Kidney (tissue), 22 donors: ENCODE measurements at places on chromosomes 3 and 15.
A peak's percentile ranks its signal among the peaks of the same experiment; 100 is the strongest.

DNA sequence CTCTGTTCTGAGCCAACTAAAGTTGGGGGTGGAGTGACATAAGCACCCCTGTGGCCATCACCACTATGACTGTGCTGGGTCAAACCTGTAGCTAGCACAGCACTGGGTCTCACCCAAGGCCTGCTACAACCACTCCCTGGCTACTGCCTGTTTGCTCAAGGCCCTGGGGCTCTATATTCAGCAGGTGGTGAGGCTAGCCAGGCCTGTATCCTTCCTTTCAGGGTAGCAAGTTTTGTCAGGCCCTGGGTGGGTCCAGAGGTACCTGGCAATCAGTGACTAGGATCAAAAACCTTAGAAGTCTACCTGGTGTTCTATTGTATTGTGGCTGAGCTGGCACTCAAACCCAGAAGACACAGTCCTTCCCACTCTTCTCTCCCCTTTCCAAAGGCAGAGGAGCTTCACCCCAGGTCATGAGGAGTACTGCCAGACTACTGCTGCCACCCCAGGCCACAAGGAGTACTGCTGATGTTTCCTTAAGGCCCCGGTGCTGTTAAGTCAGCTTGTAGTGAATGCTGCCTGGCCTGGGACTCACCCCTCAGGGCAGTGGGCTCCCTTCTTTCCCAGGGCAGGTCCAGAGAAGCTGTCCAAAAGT, 170.8 kb downstream of the IGSF11 start:
- no peak for DNase-seq
- H3K36me3 ChIP-seq, result no peaks in the 10 kb centered on the region
- no peaks in the 10 kb centered on the region for H3K27me3 ChIP-seq
- H3K4me3 ChIP-seq, result no peak overlapping the region

GRCh38 chr3:35071772-35072171, 567.6 kb upstream of the ARPP21 start:
- no peaks in the 10 kb centered on the region for H3K4me1 ChIP-seq
- H3K4me3 ChIP-seq, result no peak overlapping the region
- no peak overlapping the region for H3K27ac ChIP-seq
- no peaks in the 10 kb centered on the region for H3K27me3 ChIP-seq
- no peaks in the 10 kb centered on the region for H3K36me3 ChIP-seq
- no peak for DNase-seq

DNA sequence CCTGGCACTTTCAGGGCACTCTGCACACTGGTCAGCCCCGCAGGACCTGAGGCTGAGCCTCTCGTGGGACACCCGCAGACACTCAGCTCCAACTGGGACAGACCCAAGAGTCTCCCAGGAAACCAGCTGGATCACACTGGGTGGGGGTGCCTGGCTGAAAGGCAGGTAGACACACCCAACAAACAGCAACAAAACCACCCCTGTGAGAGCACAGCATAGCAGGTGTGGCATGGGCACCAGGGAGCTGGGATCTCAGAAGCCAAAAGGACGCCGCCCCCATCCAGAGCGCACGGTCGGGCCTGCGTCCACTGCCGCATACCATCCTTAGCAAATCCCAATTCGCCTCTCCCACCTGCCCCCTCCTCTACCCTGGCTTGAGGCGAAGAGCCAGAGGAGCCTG, 154.2 kb upstream of the LINGO1 start:
- no peaks in the 10 kb centered on the region for H3K4me1 ChIP-seq
- H3K36me3 ChIP-seq, result no peaks in the 10 kb centered on the region
- no peak overlapping the region for H3K4me3 ChIP-seq
- H3K27ac ChIP-seq, result no peak overlapping the region
- no peaks in the 10 kb centered on the region for H3K27me3 ChIP-seq

- no peaks in the 10 kb centered on the region for H3K36me3 ChIP-seq
- DNase-seq, result no peak
- no peaks in the 10 kb centered on the region for H3K4me1 ChIP-seq
- no peaks in the 10 kb centered on the region for H3K27me3 ChIP-seq
- no peak overlapping the region for H3K4me3 ChIP-seq
- no peak overlapping the region for H3K27ac ChIP-seq
Measured at GRCh38 chr3:30810625-30811024, 83.8 kb downstream of the GADL1 start.

GRCh38 chr15:70420948-70421482, 323.3 kb upstream of the TLE3 start:
- no peaks in the 10 kb centered on the region for H3K27me3 ChIP-seq
- no peak overlapping the region for H3K4me3 ChIP-seq
- no peaks in the 10 kb centered on the region for H3K36me3 ChIP-seq

DNA sequence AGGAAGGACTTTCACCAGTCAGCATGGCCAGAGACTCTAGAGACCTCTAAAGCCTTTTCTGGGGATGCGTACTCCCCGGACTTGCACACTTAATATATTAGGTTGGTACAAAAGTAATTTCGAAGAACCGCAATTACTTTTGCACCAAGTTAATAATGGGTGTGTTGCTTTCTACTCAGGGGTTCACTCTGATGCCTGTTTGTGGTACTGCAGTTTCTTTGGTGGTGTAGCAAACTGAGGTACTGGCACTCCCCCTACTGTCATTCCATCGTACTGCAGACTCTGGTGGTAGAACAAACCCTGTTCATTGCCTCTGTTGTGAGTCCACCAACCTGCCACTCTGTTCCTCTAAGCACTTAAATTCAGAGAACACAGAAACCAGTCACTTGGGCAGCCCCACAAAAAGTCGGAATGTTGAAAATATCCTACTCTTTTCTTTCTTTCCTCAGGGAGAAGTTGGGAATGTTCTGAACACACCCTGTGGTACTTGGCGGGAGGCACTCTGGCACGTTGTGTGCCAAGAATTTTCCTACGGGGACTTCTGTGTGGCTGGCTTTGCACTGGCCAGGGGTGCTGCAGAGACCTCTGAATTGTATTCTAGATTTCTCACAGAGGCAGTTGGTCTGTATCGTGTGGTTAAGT, 46.3 kb downstream of the GABRG3 start:
- DNase-seq, result peak; percentile 81
- H3K27me3 ChIP-seq, result no peaks in the 10 kb centered on the region
- H3K27ac ChIP-seq, result no peak overlapping the region
- H3K4me3 ChIP-seq, result no peak overlapping the region
- no peaks in the 10 kb centered on the region for H3K36me3 ChIP-seq
